ENCODE measurements at places on chromosomes 5 and 9.

DNA sequence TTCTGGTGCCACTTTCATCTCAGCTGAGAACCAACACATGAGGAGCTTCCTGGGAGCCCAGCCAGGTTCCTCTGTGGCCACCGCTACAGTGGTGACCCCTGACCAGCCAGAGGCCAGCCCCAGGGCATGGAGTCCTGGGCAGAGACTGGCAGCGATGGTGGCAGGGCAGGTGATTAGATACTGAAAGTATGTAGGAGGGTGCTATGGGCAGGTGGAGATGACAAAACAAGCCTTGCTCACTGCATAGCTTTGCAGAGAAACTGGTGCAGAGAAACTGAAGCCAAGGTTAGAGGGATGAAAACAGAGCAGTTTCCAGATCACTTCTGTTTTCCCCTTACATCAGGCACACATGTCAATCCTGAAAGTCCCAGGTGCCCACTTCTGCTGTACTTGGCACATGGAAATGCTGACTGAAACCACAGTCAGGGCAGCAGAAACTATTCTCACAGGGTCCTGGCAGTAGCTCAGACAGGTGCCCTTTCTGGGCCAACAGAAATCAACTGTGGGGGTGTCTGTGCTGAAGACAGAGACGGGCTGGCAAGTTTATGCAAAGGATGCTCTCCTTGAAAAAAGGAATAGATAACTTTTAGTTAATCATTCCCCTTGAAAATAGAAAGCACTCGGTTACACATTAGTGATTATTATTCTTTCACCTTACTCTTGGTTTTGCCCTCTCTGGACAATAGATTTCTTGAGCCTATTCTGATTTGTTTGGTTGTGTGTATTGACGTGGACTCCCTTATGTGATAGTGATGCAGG is 90.3 kb downstream of the ANKRD55 start:
- DNase-seq: no peak

DNA sequence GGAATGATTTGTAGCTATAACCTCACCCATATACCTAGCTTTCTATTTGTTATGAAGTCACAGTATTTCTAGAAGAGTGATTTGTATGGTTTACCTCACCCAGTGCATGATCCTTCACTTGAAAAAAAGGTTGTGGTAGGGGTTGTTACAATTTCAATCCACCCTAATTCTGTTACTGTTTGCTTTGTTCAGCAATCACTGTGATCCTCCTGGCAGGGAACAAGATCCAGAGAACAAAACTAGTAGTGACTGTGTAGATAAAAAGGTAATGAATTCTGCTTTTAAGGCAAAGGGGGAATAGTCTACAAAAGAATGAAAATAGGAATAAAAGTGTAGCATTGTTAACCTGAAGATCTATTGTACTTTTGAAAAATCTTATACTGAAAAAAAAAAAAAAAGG is 191.3 kb upstream of the SH3GL2 start:
- DNase-seq: no peak

- no peak for DNase-seq
Measured at GRCh38 chr9:107861075-107861474, 371.5 kb upstream of the KLF4 start.

DNA sequence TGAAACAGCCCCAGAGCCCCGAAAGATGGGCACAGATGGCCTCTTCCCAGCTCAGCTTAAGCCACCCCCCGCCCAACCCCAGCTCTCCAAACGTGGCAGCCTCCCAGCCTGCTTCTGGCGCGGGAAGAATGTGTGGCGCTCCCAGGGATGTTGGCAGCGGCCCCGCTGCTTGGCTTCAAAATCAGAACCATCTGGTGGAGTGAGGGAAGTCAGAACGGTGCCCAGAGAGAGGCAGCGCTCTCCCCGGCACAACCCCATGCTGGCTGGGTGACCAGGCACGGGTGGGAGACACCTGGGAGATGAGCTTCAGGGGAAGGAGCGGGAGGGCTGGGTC is 72.7 kb upstream of the ORM1 start:
- DNase-seq: peak; percentile 83

DNA sequence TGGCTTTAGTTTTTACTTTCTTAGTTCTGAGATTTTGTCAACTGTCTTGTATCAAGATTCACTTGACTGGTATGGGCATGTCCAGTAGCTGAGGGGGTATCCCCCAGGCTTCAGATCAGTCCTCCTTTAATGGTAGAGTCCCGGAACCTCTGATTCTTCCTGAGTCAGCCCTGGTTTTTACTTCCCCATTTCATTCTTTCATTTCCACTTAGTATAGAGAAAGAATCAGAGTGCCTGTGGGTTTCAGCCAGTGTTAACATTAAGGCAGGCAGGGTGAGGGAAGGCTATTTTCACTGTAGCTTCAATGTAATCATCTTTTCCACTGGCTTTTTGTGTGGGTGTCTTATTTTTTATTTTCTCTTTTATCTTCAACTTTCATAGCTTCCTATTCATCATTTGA is 8.3 kb upstream of the COMMD10 start:
- no peak for DNase-seq

DNA sequence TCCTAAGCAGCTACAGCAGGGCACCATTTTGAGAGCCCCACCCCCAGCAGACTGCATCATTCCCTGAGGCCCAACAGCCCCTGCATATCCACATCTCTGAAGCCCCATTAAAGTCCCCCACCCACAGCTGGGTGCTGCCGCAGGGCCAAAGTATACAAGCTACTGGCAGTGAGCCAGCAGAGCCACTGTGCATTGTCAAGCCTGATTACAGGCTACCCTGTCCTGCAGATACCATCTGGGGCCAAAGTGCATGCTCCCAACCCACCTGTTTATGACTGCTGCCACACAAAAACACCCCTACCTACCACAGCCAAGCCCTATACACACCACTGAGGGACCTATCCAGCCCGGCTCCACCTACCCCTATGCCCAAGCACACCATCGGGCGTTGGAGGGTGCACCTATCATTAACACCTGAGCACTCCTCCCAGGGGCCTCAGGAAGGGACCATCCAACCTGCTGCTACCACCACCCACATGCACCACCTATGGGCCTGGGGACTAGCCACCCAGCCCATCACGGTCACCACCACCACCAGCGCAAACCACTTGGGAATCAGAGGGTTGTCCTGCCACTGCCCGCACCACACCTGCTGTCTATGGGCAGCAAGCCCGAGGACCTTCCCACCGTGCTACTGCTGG is 105.0 kb downstream of the PLPP1 start:
- no peak for DNase-seq

DNA sequence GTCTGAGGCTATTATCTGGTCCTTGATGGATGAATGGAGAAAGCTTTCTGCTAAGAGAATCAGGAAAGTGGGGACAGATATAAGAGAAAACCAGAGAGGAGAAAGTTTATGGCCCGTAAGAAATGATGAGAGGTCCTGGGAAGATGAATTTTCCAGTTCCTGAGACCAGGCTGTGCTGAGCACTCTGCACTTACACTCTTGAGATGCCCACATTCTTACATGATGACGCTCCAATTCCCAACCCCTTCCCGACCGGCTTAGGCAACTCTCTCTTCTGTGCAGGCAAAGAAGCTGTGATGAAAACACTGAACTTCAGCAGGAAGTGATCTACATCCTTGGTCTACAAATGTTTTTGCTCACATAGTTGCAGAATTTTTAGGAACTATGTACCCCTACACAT is 417.0 kb downstream of the ARHGEF28 start:
- DNase-seq: peak; percentile 92

GRCh38 chr5:157269165-157269671 is 3.3 kb downstream of the CYFIP2 start:
- no peak for DNase-seq

DNA sequence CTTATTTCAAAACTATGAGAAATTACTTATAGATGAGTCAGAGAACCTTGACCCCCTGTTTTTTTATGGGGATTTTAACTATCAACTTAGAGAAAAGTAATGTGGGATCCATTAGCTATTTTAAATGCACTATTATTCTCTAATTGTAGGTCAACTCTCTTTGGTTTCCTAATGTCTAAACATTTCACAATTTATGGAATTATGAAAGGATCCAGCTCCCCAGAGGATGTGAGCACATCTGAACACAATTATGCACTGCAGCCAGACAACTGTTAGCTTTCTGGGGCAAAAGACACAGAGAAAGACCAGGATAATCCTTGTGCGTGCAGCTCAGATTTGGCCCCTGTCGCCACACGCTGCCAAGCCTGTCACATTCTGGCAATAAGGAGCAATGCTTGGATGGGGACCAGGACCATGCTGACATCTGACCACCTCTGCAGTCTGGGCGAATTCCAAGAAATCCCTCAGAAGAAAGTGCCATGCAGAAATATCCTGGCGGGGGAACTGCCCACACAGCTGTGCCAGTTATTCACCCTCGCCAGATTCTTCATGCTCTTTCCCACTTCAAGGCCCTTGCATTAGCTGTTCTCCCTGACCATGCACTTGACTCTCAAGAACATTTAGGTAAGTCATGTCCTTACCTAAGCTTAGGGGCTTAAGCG is 22.2 kb upstream of the CMBL start:
- peak; percentile 88 for DNase-seq

- no peak for DNase-seq
Measured at GRCh38 chr9:92726348-92726747, 38.3 kb downstream of the BICD2 start.

GRCh38 chr5:112910529-112910928 is 11.5 kb downstream of the REEP5 start:
- DNase-seq: no peak

GRCh38 chr9:23587433-23587832 is 238.6 kb downstream of the ELAVL2 start:
- no peak for DNase-seq

DNA sequence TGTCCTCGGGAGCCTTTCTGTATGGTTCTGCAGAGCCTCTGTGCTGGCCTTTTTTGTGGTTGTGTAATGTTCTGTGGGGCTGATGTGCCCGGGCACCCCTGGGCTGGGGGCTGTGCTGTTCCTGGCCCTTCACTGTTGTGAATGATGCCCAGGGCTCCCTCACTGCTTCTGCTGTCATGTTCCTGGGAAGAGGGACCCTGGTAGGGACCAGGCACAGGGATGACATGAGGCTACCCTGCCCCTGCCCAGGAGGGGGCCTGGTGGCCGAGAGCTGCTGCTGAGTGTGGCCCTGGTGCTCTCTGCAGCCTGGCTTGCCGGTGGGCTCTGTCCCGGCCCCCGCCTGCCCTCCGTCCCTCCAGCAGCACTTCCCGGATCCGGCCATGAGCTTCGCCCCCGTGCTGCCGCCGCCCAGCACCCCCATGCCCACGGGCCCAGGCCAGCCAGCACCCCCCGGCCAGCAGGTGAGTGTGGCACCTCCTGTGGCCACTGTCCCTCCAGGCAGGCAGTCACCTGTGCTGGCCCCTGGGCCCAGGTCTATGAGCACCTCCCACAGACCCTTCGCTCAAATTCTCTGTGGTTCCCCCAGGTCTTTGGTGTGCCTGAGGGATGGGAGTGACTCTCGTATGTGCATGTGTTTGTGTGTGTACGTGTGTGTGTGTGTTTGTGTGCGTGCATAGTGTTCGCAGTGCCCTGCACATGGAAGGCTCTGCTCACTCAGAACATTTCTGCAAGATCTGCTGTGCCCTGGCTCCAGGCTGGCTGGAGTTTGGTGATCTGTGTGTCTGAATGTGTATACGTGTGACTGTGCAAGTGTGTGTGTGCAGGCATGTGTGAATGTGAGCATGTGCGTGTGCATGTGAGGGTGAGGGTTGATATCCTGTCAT is 72.3 kb downstream of the WNK2 start:
- no peak for DNase-seq

GRCh38 chr9:70020991-70021571 is 22.6 kb upstream of the MAMDC2 start:
- no peak for DNase-seq

DNA sequence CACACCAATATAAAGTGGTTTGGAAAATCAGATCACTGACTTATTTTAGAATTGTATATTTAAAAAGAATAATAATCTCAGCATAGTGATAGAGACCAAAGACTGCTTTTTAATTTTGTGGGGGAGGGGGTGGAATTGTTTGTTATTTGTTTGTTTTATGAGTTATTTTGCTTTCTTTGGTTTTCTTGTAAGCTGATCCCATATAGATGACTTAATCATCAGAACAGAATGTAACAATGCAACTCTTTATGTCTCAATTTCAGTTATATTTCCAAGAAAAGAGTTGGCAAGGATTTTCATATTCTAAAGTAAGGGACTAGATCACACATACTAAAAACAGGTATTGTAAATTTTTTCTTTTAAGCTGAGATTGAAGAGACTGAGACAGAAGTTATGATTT is 984.9 kb downstream of the TLE4 start:
- peak; percentile 49 for DNase-seq

- no peak for DNase-seq
Measured at GRCh38 chr5:74281166-74281565, 359.4 kb downstream of the ENC1 start.

DNA sequence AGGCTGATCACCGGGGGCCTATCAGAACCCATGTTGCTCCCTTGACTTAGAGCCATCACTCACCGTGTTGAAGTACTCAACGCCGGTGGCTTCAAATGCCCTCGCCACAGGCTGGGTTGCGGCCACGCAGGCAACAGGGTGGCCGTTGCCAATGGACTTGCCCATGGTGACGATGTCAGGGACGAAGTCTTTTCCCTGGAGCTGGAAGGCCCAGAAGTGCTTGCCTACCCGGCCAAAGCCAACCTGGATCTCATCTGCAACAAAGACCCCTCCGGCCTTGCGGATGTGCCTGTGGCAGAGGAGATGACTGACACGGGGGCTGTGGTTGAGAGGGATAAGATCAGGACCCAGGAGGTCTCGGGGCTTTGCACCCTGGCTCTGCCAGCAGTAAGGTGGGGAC is 10.3 kb downstream of the PHYKPL start:
- DNase-seq: no peak

GRCh38 chr5:147756566-147756965 is 26.0 kb downstream of the JAKMIP2 start:
- no peak for DNase-seq

- peak; percentile 85 for DNase-seq
Measured at GRCh38 chr5:88826646-88827585, 56.1 kb downstream of the MEF2C start.

GRCh38 chr9:29311221-29311620 is 1737.9 kb upstream of the C9orf72 start:
- DNase-seq: no peak

DNA sequence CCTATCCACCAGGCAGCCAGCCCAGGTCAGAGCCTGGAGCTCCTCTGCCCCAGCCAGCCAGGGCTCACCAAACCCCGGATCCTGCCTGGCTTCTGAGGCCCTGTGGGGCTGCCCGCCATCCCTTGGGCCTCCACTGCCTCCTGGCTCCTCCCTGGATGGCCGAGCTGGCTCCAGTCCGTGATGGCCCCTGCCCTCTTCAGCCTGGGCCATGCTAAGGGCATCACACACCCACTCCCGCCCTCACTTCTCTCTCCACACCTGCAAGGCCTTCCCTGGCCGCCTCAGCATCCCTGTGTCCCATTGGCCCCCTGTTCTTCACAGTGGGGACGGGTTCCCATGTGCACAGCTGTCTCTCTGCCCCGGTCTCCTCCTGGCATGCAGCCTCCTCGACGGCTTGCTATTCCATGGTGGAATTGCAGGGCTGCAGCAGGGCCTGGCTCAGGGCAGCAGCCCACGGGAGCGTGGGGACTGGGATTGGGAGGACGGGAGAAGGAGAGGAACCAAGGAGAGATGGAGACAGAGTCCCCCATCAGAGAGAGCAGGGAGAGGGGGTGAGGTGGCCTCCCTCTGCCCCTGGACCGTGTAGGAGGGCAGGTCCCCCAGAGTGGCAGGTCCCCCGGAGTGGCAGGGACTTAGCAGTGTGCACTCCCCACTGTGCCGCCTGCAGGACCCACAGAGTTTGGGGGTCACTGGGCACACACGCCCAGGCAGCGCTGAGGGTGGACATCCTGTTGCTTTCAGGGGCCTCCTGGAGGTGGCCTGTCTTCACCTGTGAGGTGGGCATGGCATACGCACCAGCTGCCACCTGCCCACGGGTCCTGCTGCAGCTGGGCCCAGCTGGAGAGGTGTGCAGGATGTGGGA is 16.7 kb upstream of the RNU6ATAC start:
- DNase-seq: no peak
